ENCODE measurements at places on chromosomes 2 and 18.

GRCh38 chr2:180621366-180621765 is 359.0 kb upstream of the UBE2E3 start:
- no peak for DNase-seq

- DNase-seq = no peak
These were observed 776.8 kb upstream of the SOX11 start for GRCh38 chr2:4915357-4915756.

- no peak for DNase-seq
These were observed 328.7 kb downstream of the SMAD2 start for GRCh38 chr18:47601581-47602272.

DNA sequence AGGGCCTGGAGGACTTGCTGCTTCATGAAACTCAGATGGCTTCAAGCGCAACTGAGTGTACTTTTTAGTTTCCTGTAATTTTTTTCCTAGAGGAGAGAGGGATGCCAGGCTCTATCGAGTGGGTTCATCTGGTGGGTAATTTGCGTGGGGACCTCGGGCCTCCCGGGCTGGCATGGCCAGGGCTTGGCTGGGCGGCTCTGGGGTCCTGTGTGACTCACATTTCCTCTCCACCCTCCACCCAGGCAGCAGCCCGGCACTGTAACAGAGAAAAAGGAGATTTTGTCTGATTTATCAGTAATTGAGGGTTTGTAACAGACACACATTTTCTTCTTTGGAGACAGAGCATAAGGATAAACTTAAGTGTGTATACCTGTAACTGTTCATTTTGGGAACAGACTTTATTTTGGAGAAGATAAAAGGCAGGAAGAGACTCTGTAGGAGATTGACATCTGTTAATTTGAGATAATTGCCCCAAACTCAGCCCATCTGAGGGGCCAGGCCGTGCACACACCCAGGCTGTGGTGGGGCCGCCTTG is 64.3 kb downstream of the NFATC1 start:
- no peak for DNase-seq

GRCh38 chr2:174705321-174705720 is 59.0 kb downstream of the CHRNA1 start:
- DNase-seq = no peak

GRCh38 chr2:113172721-113173541 is 840 bp upstream of the PSD4 start:
- DNase-seq = no peak

GRCh38 chr2:147679191-147679954 is 165.5 kb upstream of the ACVR2A start:
- DNase-seq = no peak

- peak; percentile 89 for DNase-seq
These were observed 83.9 kb upstream of the PKDCC start for GRCh38 chr2:41963661-41964525.

DNA sequence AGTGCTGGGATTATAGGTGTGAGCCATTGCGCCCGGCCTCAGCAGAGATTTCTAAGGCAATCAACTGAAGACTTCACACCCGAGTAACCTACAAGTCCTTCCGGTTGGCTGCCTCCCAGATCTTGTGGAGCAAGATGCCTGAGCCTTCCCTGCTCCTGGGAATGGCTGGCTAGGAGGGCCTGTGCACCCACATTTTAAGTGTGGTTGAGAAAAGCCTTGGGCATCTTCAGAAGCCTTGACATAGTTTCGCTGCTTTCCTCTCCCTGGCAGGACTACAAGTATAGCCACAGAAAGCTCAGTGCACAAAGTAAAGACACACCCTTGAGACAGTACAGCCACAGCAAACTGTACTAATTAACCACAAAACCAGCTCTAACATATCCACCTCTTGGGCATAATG is 35.2 kb downstream of the E2F6 start:
- DNase-seq = no peak

GRCh38 chr2:54114936-54115283 is 505 bp upstream of the ACYP2 start:
- DNase-seq = no peak

DNA sequence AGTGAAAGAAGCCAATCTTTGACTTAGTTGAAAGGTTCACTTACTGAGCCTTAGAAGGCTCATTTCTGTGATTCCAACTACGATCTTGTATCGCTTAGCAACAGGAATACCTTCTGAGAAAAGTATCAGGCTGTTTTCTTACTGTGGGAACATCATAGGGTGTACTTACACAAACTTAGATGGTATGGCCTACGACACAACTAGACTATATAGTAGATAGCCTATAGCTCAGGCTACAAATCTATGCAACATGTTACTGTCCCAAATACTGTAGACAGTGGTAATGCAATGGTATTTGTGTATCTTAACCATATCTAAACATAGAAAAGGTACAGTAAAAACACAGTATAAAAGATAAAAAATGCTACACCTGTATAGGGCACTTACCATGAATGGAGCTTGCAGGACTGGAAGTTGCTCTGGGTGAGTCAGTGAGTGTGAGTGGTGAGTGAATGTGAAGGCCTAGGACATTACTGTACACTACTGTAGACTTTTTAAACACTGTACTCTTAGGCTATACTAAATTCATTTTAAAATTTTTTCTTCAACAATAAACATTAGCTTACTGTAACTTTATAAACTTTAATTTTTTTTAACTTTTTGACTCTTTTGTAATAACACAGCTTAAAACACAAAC is 148.8 kb upstream of the STON1 start:
- DNase-seq = no peak

GRCh38 chr18:6879508-6880195 is 150.1 kb downstream of the ARHGAP28 start:
- DNase-seq = no peak

GRCh38 chr2:218009231-218009630 is 6.4 kb upstream of the TNS1 start:
- DNase-seq = no peak

DNA sequence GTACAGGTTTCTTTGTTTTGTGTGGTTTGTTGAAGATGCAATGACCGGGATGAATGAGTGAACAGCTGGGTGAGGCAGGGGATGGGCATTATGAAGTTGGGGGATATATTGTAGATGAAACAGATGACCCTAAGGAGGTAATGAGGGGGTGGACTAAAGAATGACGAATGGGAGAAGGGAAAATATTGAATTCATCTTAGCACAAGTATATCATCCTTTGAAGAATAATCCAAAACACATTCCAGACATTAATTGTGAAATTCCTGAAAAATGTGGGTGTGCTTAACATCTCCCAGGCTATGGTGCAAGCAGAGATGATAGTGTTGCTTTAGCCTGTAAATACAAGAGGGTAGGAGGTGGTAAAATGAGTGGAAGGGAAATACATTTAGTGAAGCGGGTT is 5.8 kb downstream of the CRIM1 start:
- peak; percentile 85 for DNase-seq

DNA sequence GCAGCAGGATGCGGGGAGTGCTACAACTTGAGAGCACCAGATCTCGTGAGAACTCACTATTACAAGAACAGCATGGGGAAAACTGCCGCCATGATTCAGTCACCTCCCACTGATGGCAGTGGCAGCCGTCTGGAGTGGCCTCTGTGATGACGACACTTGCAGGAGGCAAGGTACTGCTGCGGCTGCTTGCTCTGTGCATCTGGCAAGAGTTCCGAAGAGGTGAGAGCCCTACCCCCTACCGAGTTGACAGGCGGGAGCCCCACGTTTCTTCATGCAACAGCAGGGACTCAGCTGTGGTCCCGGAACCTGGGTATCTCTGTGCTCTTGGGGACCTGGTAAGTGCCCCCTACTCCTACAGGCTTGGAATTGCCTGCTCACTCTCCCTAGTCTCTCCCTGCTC is 1672.7 kb upstream of the TMEFF2 start:
- DNase-seq = no peak

DNA sequence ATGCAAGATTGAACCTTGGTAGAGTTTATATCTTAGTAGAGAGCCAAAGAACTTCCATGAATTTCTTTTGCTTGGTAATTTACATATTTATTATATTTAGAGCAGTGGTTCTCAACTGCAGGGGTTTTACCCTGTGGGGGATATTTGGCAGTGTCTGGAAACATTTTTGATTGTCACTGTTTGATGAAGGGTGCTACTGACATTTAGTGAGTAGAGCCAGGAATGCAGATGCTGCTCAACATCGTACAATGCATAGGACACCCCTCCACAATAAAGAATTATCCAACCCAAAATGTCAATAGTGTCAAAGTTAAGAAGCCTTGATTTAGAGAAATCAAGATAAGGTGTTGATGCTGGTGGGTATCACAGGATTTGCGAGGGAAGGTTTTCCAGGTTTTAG is 14.7 kb downstream of the AGFG1 start:
- DNase-seq = no peak

GRCh38 chr2:233116946-233117345 is 56.8 kb downstream of the INPP5D start:
- DNase-seq = no peak

DNA sequence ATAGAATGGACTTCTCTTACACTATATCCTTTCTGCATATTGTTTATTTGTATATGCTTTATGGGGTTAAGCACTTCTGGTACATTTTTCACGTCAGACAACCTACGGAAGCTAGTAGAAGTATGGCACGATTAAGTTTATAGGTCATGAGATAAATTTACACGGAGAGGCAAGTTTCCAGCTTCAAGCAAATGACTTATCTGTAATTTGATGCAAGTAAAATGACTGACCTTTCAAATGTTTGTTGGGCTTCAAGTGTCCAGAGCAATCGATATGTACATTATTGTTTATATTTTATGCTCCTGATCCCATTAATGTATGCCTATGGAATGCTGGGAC is 97.5 kb upstream of the EFEMP1 start:
- DNase-seq = no peak

GRCh38 chr2:29317077-29317517 is 201.9 kb downstream of the CLIP4 start:
- DNase-seq = peak; percentile 44

DNA sequence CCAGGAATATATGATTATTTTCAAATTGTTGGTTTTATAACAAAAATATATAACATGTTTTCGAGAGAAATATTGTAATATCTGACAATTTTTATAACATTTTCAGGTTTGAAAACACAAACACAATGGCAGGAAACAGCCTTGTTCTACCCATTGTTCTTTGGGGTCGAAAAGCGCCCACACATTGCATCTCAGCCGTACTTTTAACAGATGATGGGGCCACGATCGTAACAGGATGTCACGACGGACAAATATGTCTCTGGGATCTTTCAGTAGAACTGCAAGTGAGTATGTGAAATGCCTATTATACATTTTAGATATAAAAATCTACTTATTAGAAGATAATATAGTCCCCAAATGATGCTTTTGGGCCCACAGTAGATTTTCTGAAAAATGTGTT is 21.2 kb downstream of the WDR7 start:
- DNase-seq = no peak

GRCh38 chr2:120707816-120708215 is 27.9 kb upstream of the GLI2 start:
- DNase-seq = no peak

DNA sequence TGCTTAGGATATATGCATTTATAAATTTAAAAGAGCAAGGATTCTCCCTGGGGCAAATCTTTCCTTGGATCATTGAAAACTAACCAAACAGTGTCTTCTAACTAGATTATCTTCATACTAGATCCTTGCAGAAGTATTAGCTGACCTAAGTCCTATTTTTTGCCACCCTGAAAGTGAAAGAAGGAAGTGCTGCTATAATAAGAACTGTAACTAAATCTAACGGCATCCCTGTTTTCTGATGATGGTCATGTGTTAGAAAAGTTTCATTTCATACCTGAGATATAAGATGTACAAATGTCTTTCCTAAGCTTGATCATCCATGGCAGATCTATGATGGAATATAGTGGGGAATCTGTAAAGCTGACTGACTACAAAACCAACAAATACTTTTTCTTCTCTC is 102.7 kb downstream of the MAP2 start:
- DNase-seq = no peak

DNA sequence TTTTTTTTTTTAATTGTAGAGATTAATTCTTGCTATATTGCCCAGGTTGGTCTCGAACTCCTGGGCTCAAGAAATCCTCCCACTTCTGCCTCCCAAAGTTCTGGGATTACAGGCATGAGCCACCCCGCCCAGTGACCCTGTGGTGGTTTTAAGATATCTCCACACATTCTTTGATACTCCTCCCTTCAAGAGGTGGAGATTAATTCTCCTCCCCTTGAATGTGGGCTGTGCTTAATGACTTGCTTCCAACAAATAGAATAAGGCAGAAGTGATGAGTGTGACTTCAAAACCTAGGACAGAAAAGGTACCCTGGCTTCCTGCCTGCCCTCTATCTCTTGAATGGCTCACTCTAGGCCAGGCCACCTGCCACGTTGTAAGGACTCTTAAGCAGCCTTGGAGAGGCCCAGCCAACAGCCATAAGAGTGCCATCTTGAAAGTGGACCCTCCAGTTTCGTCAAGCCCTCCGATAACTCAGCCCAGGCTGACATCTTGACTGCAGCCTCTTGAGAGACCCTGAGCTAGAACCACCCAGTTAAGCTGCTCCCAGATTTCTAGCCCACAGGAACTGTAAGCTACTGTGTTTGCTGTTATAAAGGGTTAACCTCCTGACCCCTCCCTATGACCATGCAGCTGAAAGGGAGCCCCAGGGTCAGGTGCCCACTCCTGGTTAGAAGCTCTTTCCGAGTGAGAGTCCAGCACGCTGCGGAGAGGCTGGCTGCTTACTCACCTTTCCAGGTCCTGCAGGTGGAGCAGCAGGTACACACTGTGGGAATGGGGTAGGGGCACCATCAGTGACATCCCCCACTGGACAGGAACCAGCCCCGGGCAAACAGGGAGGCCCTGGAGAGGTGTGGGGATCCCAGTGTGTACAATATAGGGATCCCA is 27.6 kb downstream of the MRPL35 start:
- no peak for DNase-seq

GRCh38 chr2:136530146-136530545 is 235.2 kb upstream of the THSD7B start:
- DNase-seq = no peak

DNA sequence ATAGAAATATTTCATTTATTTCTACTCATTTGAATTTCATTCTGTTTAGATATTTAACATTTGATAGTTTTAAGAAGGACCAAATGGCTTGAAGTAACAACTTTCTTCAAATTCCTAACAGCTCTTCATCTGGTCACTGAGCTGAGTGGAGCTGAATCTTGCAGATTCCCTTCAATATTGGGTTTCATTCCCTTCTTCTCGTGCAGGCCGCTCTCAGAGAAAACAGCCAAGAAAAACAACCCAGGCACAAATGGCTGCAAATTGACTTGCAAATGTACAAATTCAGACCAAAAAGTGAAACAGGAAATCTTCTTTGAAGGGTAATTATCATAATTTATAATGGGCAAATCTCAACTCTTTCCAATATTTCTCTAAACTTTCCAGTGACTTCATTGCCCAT is 30.3 kb upstream of the GCG start:
- peak; percentile 13 for DNase-seq

DNA sequence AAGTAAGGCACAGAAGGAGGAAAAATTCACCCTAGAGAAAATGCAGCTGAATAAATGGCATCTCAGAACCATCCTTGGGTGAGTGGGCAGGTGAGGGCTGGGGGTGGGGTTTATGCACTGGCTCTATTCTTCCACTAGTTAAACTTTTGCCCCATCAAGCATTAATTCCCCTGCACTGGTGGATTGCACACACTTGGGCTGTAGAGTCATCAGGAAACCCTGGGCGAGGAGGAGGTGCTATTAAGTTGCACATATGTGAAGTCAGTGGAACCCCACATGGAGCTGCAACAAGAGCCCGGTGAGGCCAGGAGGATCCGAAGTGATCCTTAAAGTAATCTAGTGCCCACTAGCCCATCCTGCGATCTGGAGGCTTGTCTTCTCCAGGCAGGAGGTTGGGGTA is 6.8 kb upstream of the DNAJB2 start:
- no peak for DNase-seq

All from AG10803 (cell line).